ENCODE measurements at places on chromosomes 7 and 10. TPM values are rescaled to one million over a fixed set of nuclear protein-coding genes. Genes with fewer than 3 reads are reported as not detected.

The HOXA9 gene
- not detected for total RNA-seq

The LSM8 gene
- 15.2 TPM for total RNA-seq

The CPEB3 gene
- total RNA-seq = 1.7 TPM

The SEMA3A gene
- 0.34 TPM for total RNA-seq

The MSMB gene
- total RNA-seq = not detected

The BPGM gene
- 16.9 TPM for total RNA-seq

The TMEM140 gene
- 25.7 TPM for total RNA-seq

All from cardiac ventricle fibroblast (primary cell).